ENCODE measurements at places on chromosomes 3 and 15.
A peak's percentile ranks its signal among the peaks of the same experiment; 100 is the strongest.

GRCh38 chr3:126375835-126376331 lies 18.7 kb upstream of the KLF15 start:
- no peak for DNase-seq

- DNase-seq, result no peak
Observed at GRCh38 chr3:76122007-76122406, 336.7 kb upstream of the ZNF717 start.

- DNase-seq, result peak; percentile 26
Observed at GRCh38 chr3:44065311-44066094, 176.2 kb upstream of the TOPAZ1 start.

DNA sequence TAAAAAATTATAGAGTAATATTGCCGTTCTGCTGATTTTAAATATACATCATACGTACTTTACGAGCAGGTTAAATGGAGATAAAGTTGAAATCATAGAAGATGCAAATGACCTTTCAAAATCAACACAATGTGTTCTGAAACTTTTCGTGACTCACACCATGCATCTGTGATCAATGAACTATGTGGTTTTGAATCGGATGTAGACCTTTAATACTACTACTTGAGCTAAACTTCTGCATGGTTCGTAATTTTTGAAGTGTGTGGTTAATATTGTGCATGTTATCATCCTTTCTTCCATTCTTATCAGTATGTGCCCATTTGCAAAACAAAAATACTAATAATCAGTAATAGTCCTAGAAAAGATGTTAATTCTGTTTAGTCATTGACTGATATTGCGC lies 58.9 kb downstream of the GASK1A start:
- no peak for DNase-seq

DNA sequence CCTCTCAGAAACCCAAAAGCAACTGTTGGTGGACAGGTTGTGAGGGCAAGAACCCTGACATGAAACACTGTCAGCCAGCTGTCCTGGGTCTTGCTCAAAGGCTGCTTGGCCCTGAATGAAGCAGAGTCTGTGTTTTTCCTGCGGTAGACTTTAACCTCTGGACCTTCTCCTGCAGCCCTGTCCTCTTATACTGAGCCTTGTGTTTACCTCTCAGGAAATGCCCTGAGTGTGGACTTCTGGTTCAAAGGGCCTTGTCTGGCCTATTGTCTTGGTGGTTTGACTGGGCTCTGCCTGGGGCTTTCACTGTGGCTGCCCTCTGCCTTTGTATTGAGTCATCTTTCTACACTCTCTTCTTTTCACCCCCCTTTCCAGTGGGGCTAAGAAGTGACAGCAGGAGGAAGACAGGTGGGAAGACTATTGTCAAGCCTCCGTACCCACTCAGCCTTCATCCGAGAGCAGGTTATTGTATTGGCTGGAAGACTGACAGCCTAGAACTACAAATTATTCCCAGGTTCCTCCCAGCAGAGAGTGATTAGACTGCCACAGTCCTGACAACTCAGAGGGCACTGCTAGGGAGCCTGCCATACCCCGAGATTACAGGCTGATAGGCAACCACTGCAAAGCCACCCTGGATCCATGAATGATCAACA lies 3.5 kb downstream of the SEC13 start:
- peak; percentile 6 for DNase-seq

DNA sequence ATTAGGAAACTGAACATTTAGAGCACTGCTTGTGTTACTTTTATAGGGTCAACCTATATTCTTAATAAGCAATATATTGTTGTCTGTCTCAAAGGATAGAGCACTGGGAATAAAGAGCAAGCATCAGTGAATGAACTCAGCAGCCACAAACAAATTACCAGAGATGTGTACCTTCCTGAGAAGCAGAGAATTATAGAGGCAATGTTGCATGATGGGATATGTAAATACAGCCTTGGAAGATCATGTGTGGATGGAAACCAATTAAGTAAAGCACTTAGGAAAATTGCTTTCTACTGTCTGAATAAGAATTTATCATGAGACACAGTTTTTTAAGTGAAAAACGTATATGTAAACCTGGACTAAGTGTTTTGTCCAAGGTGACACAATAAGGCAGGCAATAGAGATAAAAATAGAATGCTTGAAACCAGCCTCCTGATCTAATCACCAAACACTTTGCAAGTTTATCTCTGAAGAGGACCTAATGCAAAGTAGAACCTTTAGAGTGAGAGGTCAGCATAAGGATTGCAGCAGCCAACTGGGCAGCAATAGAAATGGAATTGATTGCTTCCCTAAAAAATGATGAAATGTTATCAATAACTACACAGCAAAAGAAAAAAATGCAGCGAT lies 848.0 kb downstream of the TUSC7 start:
- no peak for DNase-seq
